Stimulated activated CD8-positive, alpha-beta memory T cell treated with anti-CD3 and anti-CD28 coated beads, Interleukin-2, amount 100 ng/mL, for 1 hour (primary cell): ENCODE measurements at places on chromosomes 12 and 14.

GRCh38 chr14:79856381-79856780 is 354.9 kb downstream of the DIO2 start:
- no peak for DNase-seq

- DNase-seq: no peak
These were observed 247.6 kb downstream of the BCAT1 start for GRCh38 chr12:24701343-24701742.

- no peak for DNase-seq
These were observed 1.8 kb downstream of the IFT43 start for GRCh38 chr14:75987201-75987970.

DNA sequence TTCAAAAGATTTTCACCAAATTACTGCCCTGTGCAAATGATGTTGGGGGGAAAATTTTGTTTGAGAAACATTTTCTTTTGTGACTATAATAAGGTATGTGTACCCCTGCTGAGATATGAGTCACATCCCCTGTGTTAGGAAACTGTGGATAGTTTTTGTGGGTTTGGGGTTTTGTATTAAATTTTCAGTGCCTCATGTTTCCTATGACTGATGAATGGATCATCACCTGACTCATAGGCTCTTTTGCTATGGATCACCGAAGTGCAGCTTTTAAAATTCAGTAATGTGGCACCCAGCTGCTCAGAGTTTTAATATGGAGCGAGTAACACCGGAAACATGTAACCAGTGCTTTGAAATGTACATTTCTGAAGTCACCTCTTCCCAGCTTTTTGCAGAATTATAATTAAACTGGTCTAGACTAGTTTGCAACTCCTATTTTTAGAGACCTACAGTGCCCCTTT is 167.4 kb upstream of the HMGA2 start:
- DNase-seq: no peak

DNA sequence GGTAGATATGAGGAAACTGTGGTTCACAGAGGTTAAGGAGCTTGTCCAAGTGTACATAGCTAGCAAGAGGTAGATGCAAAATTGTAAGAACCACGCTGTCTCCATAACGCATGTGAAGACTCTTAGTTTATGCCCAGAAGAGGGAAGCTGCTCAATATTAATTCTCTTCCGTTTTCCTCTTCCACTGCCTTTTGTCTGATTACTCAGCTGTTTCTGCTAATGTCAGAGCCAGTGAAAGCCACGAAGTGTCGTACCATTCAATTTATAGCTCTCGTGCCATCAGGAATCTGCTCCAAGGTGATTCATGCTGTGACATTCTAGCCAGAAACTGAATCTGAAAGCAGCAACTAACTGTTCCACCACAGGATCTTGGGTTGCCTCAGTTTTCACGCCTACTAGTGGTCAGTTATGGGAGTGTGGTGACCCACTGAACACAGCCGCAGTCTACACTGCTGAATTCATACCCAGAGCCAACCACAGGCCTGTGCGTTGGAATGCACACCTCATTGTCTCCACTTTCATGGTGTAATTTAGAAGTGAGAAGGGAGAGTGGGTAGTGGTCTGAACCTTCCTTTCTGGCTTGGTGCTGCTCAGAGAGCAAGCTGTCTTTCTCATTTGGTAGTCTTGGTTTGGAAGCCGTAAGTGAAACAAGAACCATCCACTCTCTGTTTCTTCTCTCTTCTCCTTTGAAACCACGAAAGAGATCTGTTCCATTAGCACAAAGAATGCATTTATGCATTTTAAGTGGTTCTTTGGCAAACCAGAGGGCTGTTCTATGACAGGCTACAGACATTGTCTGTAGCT is 74.2 kb upstream of the NAP1L1 start:
- DNase-seq: peak; percentile 20

DNA sequence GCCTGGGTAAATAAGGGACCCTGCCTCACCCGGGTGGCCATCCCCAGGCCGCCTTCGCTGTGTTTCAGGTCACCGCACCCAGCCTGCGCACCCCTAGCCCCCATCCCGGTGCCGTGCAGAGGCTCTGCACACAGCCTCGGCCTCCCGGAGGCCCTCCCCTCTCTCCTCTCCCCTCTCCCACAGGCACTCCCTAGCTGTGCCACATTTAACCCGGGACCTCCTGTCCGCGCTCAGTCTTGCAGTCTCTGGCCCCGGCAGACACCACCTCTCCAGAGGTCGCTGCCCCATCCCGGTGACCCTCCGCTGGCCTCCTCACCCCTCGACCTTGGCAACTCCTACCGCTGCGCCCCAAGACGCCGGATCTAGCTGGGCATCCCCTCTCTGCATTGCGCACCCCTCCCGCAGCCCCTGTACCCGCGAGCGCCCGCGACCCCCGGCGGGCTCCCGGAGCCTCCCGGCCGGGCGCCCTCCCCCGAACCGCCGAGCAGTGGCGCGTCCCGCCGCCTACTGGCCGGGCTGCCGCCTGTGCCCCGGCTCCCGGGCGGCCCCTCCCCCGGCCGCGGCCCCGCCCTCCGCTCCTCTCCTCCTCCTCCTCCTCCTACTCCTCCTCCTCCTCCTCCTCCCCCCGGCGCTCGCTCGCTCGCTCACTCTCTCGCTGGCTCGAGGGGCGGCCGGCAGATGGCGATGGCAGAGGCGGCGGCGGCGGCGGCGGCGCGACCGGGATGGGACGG is 120.7 kb downstream of the AACS start:
- DNase-seq: no peak

DNA sequence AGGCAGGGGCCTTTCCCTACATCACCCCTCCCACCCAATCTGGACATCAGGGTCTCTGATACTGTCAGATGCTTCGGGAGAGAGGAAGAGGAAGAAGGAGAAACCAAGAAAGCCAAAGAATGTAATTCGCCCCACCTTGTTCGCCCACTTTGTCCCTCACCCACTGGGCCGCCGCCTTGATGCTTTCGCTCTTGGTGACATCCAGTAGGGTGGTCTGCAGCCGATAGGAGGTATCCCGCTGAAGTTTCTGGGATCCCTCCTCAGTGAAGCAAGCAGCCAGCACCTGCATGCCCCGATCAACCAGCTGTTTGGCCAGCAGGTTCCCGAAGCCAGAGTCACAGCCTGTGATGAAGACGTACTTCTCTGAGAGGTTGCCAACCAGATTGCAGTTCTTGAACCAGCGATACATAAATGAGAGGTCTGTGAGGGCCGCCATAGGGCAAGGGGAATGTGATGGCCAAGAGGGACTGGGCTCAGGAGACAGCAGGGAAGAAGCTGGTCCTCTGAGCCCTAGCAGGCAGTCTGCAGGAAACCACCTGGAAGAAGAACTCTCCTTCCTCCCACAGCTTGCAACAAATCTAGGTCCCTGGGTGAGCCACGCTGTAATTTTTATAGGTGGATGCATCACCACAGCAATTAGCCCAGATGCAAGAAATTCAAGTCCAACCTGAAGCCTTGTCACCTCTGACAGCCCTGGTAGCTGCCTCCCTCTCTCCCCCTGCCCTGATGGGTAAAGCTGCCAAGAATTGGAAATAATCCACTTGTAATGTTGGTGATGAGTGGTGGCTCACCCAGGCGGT is at the start of gene SDR9C7:
Gene SDR9C7, minus strand, starts transcription at position 583 of the 800 bp plus-strand sequence. Its CDS starts 147 bp downstream, at position 436.
- no peak for DNase-seq

DNA sequence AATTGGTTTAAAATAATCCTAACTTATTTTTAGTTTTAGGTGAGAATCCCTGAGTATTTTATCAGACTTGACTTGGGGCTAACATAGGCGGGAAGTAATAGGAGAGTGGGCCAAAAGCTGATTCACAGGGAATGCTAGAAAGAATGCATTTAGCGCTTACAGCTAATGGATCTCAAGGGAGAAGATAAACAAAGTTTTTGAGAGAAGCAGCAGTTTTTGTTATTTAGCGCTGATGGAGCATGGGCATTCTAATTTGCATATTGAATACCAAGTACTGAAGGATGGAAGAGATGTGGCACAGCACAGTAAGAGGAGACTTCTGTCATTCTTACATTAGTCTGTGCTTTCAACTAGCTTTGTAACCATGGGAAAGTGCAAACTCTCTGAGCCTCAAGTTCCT is 436.0 kb upstream of the FBXO33 start:
- no peak for DNase-seq
